ENCODE measurements at places on chromosomes 12 and 14.

DNA sequence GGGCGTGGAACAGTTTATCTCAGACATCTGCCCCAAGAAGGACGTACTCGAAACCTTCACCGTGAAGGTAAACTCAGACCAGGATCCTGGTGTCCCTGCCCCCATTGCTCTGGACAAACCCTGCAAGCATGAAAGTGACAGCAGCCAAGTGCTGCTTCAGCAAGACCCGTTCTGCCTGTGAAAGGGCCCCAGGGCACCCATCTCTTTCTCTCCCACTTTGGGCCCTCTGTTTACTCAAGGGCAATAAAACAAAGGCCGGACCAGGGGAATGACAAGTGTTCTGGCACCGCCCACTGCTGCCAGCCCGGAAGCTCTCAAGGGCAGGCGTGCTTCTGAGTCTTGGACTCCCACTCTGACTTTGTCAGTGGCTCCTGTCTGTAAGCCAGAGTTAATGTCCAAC, 35.3 kb downstream of the CD9 start:
- no peak for DNase-seq

GRCh38 chr12:13849456-13849855, 131.9 kb downstream of the GRIN2B start:
- DNase-seq: no peak

DNA sequence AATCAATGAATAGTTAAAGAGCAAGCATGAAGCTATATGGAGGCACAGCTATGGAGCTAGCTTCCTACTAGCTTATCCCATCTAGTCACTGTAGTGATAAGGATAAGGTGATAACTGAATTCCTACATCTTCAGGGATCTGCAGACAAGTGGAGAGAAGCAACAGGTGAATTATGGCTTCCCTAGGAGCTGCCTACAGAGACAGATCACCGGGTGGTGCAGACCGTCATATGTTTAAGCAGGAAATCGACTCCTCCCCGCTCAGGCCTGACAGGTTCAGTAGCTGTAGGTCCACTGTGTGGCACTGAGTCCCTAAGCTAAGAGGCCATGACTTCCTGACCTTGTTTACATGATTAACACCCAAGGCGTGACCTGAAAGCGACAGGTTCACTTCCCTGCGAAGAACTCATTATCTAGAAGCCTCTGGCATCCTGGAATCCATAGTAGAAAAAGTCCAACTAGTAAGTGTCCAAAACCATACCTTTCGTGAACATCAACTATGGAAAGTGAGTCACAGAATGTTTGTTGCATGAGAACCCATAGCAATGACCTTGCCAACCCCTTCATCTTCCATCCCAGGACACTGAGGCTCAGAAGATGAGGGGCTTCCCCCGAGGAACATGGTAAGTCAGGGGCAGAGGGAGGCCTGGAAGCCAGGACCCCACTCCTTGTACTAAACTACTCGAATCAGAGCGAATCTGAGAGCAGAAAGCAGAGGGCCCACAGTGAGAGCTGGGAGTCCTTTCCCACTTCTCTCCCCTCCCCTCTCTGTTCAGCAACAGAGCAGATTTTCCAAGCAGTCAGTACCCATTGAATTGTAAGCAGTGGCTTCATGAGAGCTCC, 75.4 kb upstream of the CCND2 start:
- no peak for DNase-seq

GRCh38 chr14:44369401-44370123, 137.5 kb downstream of the FSCB start:
- DNase-seq: no peak

DNA sequence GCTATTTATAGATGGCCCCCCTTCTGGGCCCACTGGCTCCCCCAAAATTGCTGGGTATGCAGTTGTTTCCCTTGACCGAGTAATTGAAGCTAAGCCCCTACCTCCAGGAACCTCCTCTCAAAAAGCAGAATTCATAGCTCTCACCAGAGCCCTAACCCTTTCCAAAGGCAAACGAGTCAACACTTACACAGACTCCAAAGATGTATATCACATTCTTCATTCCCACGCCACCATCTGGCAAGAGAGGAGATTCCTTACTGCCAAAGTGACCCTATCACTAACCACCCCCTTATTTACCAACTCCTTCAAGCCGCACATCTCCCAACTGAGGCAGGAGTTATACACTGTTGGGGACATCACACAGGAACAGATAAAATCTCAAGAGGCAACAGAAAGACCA, 66.8 kb downstream of the MOK start:
- no peak for DNase-seq

DNA sequence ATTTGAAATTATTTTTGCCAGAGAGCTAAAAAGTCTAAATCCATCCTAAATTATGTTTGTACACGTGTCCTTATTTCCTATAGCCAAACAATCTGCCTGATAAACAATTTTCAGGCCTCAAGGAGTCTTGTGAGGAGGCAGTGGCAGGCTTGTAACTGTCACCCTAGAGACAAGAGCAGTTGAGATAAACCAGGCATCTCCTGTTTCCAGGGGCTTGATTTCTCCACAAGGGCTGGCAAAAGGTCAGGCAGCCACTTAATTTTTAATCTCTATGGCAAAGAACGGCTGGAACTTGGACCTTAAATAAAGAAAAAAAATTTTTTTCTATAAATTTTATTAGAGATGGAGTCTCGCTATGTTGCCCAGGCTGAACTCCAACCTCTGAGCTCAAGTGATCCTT, 15.5 kb downstream of the PKP2 start:
- DNase-seq: no peak

DNA sequence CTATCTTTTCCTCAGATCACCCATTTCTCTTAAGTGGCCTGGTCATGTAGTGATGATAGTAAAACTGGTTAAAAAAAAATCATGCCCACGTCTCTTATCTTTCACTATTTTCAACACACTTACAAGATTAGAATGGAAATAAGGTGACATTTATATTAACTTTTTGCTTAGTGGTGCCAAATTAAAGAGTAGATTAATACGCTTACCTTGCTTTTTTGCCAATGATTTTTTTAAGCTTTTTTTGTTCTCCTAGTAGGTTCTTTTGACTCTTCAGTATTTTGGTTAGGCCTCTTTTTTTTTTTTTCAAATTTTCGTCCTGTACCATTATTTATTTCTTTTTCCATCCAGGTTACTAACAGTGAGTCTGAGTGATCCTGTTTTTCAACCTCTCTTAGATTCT, 147.9 kb downstream of the PTCSC3 start:
- DNase-seq: no peak

GRCh38 chr12:71566655-71567054, 97.0 kb downstream of the ZFC3H1 start:
- no peak for DNase-seq

DNA sequence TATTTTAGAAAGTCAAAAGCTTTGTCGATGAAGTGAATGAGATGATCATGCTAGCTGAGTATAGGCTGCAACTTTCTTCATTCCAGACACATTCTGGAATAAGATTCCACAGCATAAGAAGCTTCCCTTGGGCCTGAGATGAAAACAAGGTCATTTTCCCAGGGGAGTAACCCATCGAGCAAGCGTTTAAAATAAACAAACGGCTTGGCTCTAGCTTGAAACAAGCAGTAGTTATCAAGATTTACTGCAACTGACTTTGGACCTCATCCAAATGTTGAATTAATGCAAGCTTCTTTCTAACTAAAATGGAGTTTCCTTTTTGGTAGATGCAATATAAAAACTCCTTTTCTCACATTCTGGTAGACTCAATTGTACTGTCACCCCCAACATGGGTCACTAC, 23.0 kb downstream of the KCNJ8 start:
- DNase-seq: no peak

- no peak for DNase-seq
These were observed 1.1 kb downstream of the GALNT16 start for GRCh38 chr14:69260861-69261564.

GRCh38 chr12:122886851-122887818, 8.8 kb downstream of the VPS37B start:
- DNase-seq: peak; percentile 86

GRCh38 chr12:40031965-40032364, 73.9 kb downstream of the SLC2A13 start:
- DNase-seq: no peak

GRCh38 chr12:122726080-122726558, 4.5 kb downstream of the HCAR1 start:
- no peak for DNase-seq

DNA sequence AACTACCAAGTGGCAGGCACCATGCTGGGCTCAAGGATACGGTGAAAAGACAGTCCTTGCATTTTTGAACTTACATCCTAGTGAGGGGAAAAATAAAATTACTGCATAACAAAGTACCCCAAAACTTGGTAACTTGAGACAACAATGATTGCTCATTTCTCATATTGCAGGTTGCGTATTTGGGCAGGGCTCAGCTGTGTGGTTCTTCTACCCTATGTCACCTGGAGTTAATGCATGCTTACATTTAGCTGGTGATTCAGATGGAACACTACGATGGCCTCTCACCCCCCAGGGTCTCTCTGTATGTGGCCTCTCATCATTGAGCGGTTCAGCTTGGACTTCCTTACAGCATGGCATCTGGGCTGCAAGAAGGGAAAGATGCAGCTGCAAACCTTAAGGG, 60.7 kb upstream of the RBM19 start:
- DNase-seq: no peak

GRCh38 chr14:59919570-59920377, at the start of gene LRRC9:
TSS of gene LRRC9 (plus strand) at chr14:59920144.
- no peak for DNase-seq

DNA sequence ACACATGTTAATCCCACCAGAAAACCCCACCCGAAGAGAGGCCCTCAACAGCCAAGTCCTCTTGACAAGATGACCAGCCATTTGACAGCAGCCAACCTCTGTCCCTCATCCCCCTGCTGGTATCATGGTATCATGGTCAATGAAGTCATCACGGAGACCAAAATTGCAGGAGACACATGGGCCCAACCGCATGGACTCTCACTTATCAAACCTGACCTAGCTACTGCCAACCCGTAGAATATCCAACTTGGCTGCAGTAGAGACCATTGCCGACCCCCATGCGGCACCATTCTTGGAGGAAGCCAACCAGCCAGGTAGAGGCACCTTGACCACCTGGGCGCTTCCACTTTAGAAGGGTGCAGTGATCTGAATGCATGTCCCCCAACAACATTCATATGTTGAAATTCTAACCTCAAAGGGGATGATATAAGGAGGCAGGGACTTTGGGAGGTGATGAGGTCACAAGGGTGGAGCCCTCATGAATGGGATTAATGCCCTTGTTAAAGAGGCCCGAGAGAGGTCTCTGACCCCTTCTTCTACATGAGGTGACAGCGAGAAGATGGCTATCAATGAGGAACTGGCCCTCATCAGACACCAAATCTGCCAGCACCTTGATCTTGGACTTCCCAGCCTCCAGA, 33.3 kb downstream of the DIO3 start:
- no peak for DNase-seq

DNA sequence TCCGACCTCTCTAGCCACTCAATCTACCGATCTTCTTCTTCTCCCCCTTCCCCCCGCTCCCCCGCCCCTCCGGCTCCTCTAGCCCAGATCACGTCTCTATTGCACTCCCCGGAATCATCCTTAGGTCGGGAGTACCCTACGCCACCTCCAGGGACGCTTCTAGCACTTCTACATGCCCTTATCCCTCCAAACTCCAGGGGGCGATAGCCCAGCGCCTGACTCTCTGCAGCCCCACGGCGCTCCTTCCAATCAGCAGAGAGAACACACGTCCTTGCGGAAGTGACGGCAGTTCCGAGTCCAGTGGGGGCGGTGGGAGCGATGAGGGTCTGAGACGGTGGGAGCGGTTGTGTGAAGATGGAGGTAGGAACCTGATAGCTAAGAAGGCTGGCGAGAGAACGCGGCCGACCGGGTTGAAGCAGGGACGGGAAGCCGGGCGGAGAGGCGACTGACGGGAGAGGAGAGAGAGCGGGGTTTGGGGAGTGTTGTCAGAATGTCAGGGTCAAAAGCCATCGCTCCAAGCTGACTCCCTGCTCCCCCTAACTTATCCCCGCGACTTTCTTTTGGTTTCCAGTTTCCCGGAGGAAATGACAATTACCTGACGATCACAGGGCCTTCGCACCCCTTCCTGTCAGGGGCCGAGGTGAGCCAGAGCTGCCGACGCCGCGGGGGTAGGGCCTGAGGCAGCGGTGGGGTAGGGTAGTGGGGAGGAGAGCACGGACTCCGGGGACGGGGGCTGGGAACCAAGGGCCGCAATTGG, at the start of the genes RAB2B and TOX4:
Gene RAB2B (minus strand): TSS at position 35 of the 757 bp plus-strand sequence. CDS start 87 bp downstream, outside the sequence.
Gene TOX4 (plus strand): TSS at position 271 of the 757 bp plus-strand sequence. CDS start 84 bp downstream, at position 355.
- DNase-seq: peak; percentile 97

DNA sequence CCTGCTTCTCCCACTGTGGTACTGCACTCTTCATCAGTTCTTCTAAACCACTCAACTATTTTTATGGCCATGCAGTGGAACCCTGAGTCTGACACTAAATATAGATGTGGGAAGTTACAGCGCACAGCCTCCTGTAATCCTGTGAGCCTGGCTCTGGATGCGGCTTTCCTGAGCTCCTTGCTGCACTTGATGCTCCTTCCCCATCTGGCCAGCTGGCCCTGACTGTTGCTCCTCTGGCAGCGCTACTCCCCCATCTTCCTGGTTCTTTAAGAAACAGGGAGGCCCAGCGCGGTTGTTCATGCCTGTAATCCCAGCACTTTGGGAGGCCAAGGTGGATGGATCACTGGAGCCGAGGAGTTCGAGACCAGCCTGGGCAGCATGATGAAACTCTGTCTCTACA, 24.6 kb downstream of the IQSEC3 start:
- DNase-seq: no peak

GRCh38 chr14:32727832-32728231, 210.8 kb upstream of the NPAS3 start:
- no peak for DNase-seq

DNA sequence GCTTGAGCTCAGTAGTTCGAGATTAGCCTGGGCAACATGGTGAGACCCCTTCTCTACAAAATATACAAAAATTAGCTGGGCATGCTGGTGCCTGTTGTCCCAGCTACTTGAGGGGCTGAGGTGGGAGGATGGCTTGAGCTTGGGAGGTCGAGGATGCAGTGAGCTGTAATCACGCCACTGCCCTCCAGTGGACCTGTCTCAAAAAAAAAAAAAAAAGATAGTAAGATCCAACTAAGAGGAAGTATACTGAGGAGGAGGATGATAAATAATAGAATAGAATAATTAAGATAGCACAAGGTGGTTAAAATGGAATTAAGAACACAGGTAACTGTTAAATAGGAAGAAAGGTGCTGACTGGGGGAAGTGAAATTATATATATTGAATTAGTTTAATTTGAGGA, 37.0 kb upstream of the BAZ1A start:
- no peak for DNase-seq

Data from GM12864 (cell line).